ENCODE measurements at places on chromosomes 13 and 19. TPM values are rescaled to one million over a fixed set of nuclear protein-coding genes. Genes with fewer than 3 reads are reported as not detected.
A peak's percentile ranks its signal among the peaks of the same experiment; 100 is the strongest.

DNA sequence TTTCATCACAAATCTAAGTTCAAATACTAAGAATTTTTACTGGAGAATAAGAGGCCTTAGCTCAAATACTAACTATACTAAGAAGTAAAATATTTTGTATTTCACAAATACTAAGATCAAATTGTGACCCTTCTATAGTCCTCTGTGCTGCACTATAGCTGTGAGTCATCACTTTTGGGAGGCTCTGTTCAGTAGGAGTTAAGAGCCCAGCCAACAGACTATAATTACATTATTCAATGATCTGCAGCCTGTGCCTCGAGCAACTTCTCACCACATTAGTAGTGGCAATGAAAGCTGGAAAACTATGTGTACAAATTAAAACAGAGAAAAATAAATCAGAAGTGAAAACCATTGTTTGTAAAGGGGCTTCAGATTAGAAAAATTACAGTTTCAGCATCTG is 147.3 kb upstream of the GPC6 start:
- peak; percentile 4 for DNase-seq

- no peak for DNase-seq
Observed at GRCh38 chr19:32638625-32639024, 36.4 kb downstream of the ANKRD27 start.

DNA sequence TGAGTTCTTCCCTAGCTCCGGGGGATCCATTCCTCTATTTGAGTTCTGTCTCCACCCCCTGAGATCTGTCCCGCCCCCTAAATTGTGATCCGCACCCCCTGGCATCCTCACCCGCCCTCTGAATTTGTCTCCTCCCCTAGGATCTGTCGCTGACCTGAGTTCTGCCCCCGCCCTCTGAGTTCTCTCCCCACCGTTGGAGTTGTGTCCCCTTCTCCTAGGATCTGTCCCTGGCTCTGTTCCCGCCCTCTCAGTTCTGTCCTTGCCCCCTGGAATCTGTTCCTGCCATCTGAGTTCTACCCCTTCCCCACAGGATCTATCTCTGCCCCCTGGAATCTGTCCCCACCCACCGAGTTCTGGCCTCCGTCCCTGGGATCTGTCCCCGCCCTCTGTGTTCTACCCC is 1.0 kb upstream of the SLC17A7 start:
- DNase-seq, result no peak

DNA sequence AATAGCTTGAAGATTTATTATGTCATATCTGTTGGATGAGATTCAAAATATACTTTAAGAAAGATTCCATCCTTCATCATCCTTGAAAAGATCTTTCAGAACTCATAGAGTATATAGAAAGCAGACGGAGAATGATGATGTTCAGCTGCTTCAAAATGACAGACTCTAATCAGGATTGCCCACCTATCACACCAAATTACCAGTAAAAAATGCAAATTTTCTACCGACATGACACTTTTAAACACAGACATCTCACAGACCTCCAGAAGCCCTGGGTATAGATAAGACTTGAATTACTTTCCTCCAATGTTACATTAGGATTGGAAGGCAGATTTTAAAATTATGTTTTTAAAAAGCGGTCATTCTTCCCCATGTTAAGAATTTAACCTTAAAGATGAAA is 235.5 kb downstream of the GPC6 start:
- DNase-seq, result no peak

GRCh38 chr13:39040206-39040605 is 1.9 kb downstream of the NHLRC3 start:
- no peak for DNase-seq

GRCh38 chr19:6099033-6099432 is 11.3 kb downstream of the RFX2 start:
- DNase-seq, result no peak

GRCh38 chr13:77749344-77749880 is 51.9 kb downstream of the SLAIN1 start:
- no peak for DNase-seq

ZNF709 gene
- total RNA-seq, result 0.26 TPM

S1PR5 gene
- 6.6 TPM for total RNA-seq
